ENCODE measurements at places on chromosomes 5 and 9.
A peak's percentile ranks its signal among the peaks of the same experiment; 100 is the strongest.

DNA sequence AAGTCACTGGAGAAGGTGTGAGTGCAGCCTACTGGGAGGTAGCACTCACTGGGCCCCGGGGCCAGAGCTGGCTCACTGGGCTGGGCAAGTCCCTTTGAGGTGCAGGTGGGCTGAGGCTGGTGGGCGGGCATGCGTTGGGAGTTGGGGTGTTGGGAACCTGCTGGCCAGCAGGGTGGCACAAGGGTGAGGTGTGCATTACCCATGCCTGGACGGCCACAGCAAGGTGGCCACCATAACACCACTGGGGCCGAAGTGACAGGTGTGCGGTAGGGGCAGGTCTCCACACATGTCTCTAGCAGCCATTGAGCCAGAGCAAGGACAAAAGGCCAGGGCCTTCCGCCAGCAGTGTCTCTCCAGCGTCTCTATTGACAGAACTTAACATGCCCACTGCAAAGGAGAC lies 22.6 kb downstream of the PRRT1B start:
- no peak for DNase-seq

- no peak for DNase-seq
These were observed 11.0 kb downstream of the IFNA21 start for GRCh38 chr9:21155501-21155900.

DNA sequence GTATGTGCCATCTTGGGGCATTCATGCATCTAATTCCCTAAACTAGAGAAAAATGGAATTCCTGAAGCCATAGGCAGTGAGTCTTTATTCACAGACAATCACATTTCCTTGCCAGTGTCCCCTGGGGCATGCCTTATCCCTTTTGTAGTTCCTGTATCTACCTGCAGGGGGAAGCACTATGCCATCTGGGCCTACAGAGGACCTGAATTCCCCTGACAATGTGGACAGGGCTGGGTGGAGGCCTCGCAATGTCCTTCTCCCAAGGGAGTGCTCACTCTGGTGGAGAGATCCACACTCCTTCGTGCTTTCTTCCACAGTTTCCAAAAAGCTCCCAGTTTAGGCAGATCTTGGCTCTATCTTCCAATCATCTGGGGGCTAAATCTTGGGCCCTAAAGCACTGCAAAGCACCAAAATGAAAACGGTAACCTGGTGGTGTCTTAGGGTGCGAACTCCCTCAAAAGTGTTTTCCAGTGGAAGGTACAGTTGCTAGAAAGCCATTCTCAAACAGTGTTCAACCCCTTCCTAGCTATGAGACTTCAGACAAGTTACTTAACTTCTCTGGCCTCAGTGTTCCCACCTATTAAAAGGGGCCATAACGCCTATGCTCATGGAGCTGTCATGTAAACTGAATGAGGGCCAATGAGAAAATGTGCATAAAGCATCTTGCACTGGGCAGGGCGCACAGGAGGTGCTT lies 17.5 kb downstream of the WHRN start:
- DNase-seq, result peak; percentile 34

- DNase-seq, result no peak
These were observed 37.2 kb downstream of the SLC6A7 start for GRCh38 chr5:150227036-150227435.

DNA sequence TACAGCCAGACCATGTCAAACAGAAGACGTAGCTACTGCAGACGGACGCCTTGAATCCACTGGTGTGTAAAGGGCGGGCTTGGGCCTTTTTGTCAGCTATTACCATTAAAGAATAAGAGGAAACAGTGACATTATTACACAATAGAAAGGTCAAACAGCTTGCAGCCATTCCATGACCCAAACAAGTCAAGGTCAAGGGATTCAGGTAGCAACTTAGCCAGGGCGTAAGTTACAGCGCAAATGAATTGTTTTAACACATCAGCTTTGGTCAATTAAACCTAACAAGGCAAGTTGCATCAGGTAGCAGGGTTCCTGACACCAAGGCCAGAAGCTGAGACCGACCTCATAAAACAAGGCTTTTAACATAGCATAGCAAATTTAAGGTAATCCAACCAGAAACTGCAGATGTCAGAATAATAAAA lies 15.3 kb downstream of the NFIB start:
- DNase-seq, result no peak

- DNase-seq, result no peak
These were observed 6.4 kb upstream of the JMY start for GRCh38 chr5:79229357-79230174.

GRCh38 chr5:14204011-14204670 lies 61.0 kb downstream of the TRIO start:
- DNase-seq, result no peak

GRCh38 chr5:121573721-121574382 lies 277.8 kb upstream of the FTMT start:
- DNase-seq, result no peak

DNA sequence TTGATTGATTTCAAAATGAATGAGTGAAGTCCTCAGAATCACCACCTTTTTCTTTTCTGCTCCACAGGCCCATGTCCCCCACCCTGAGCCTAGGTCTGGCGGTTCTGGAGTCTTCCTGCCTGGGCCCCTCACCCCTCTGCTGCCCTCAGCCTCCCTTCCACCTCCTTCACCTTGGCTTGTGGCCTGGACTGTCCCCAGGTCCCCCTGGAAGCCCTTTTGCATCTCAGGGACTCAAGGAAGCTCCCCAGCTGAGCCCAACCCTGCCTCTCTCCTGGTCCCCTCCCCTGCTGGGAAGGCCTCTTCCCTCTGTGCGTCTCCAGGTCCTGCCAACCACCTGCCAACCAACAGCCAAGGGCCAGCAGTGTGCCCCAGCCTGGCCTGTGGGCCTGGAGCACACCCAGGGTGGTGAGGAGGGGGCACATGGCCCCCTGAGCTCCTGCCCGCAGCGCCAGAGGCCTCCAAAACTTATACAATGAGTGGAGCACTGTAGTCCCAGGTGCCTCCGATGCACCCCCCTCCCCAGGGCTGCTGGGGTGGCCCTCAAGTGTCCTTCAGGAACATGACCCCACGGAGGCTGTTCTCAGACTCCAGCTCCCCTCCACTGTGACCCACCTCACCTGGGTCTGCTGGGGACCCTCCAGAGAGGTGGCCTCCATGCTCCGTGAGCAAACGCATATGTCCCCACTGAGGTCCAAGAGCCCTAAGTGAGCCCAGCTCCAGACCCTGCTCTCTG lies 20.3 kb downstream of the GLT6D1 start:
- no peak for DNase-seq

DNA sequence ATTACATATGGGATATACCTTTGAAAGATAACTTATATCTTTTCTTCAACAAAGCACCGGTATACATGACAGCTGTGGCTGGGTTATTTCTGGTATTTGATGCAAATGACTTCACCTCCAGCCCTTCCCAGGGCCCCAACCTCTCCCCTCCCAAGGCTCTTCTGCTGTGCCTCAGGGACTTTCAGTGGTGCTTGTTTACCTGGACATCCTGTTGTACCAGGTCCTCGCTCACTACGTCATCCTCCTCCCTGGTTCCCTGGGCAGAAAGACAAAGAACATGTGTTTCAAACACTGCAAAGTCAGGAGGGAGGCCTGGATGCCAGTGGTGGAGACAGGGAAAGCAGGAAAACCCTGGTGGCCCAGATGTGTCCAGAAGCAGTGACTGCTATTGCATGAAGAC lies 23.4 kb downstream of the ANXA6 start:
- DNase-seq, result no peak

DNA sequence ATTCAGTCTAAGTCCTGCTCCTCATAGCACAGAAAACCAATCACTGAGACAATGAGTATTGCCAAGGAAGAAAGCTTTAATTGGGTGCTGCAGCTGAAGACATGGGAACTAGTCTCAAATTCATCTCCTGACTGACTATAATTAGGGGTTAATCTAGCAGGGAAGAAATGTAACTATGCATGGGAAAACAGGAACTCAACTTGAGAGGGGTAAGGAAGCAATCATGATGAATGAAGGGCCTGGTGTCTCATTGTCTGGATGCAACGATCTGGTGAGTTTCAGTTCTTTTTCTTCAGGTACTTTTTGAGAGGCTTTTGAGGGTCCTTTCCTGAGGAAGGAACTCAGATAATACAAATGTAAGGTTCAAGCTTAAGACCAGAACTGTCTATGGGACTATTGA lies 24.0 kb upstream of the OCLN start:
- DNase-seq, result no peak

DNA sequence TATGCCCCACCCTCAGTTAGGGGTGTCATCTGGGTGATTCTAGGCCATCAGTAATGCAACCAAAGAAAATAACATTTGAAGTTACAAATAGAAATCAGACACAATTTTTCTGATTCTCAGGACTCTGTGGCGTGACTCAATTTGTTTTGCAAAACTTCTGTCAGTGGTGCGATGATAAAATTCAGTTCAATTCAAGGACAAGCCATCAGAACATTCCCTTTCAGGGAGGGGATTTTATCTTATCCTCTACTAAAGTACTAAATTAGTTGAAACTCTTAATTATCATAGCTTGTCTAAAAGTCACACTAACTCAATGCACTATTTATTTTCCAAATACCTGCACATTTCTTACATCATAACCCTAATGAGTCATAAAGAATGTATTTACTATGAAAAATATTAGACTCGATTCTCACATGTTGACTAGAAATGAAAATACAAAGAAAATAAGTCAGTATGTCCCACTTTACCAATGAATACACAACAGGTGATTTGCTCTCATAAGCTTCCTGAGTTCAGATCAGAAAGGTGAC lies 28.2 kb downstream of the HTR4 start:
- DNase-seq, result no peak

GRCh38 chr9:1538301-1538700 lies 476.8 kb upstream of the SMARCA2 start:
- no peak for DNase-seq
